CD4-positive, CD25-positive, alpha-beta regulatory T cell (primary cell): ENCODE measurements at places on chromosomes 1 and 21. TPM values are rescaled to one million over a fixed set of nuclear protein-coding genes. Genes with fewer than 3 reads are reported as not detected.
A peak's percentile ranks its signal among the peaks of the same experiment; 100 is the strongest.

Gene FAM110D
- total RNA-seq: not detected

Gene HMGCL
- total RNA-seq: 15.7 TPM

Gene IRF6
- total RNA-seq: 0.86 TPM

Gene ANKRD34A
- 1.6 TPM for total RNA-seq

Gene SPRTN
- 31.3 TPM for total RNA-seq

Gene INSRR
- total RNA-seq: 0.07 TPM

Gene FAM151A
- total RNA-seq: not detected

Gene CRYBG2
- 2.3 TPM for total RNA-seq

DNA sequence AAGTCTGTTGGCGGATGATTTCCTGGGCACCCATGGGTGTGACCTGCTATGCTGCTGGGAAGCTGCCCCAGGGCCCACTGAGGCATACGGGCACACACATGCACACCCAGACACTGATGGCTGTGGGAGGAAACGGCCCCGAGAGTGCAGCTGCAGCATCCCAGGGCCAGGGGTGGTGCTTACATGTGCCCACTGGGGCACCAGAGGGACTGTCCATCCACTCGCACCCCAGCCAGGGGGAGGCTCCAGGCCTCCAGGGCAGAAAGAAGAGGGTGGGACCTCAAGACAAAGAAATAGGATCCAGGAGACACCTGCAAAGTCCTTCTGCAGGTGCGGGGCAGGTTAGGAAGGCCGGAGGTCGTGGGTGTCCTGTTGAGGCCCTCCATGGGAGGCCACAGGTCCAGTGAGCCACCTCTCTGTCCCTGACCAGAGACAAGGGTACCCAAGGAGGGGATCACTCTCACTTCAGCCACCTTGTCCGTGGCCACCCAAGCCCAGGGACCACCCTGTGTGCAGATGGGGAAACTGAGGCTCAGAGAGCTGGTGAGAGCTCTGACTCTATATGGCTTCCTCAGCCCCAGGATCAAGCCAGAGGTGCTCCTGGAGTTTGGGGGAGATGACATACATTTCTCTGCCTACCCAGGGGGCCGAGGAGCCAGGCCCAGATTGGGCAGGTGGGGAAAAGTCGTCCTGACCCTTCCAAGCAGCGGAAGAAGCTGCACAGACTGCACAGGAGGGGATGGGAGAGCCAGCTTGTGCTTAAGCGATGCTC lies 57.1 kb downstream of the WNT9A start:
- no peak for DNase-seq

- no peak for DNase-seq
These were observed 13.6 kb upstream of the RGS4 start for GRCh38 chr1:163055531-163055930.

GRCh38 chr1:206110820-206111219 lies 6.4 kb downstream of the AVPR1B start:
- DNase-seq: no peak

DNA sequence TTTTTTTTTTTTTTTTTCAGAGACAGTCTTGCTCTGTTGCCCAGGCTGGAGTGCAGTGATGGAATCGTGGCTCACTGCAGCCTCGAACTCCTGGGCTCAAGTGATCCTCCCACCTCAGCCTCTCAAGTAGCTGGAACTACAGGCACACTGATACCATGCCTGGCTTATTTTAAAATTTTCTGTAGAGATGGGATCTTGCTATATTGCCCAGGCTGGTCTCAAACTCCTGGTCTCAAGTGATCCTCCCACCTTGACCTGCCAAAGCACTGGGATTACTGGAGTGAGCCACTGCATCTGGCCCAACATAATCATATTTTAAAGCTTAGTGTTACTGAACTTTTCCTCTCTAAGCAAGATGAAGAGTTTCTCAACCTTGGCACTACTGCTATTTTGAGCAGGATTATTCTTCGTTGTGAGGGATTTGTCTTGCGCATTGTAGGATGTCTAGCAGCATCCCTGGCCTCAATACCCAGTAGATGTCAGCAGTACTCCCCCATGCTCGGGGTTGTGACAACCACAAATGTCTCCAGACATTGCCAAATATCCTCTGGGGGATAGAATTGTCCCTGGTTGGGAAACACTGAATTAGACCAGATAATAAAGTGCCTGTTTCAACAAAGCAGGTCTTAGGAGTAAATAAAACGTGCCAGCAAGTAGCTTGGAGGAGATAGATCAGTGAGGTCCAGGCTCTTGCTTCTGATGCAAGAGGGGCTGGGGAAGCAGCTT lies 15.1 kb upstream of the THRAP3 start:
- DNase-seq: no peak

DNA sequence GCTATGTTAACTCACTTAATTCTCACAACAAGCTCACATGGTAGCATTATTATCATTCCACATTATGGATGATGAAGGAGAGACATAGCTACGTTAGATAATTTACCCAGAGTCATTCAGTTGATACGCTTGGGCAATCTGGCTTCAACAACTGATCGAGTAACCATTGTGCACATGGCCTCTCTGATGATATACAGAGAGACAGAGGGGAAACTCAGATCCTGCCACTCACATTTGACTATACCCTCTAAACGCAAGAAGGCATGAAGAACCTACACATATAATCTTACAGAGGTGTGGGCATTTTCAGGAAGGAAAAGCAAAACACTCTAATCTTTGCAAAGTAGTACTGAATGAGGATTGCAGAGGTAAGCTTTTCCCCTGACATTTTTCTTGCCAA lies 360.1 kb downstream of the BARHL2 start:
- DNase-seq: no peak

GRCh38 chr1:188822248-188822647 lies 1655.4 kb downstream of the BRINP3 start:
- DNase-seq: no peak

GRCh38 chr1:244214009-244214967 lies 163.2 kb downstream of the ZBTB18 start:
- DNase-seq: no peak

- DNase-seq: no peak
These were observed 29.1 kb downstream of the TTC39A start for GRCh38 chr1:51301152-51301843.

DNA sequence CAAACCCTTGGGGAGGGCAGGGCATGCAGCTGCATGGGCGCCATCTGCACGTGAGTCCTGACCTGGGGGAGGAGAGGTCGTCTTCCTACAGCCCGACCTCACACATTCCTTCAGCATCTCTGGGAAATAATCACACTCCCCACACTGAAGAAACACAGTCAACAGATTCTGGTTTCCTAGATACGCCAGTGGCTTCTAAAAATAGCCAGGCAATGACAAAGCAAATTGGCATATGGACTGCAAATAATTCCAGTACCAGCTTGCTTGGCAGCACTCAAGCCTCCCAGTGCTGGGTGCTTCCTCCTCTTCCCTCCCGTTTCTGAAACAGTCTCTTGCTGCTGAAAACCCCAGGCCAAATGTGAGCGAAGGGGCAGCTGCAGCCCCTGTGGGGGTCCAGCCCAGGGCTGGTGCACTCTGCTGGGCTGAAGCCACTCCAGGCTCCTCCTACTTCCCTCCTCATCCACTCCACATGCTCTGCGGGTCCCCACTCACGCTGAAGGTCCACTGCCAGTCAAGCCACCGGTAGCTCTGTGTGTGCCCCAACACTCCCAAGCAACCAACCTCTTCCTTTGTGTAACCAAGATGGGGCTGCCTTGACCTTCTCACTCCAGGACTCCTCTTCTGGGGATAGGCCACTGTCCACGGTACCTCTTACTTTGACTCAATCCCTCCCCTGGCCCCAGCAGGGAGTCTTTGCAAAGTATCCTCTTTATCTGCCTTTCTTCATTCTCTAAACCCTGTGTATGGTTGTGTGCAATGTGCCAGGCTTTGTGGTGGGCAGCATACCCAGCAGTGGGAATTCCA lies 69.0 kb downstream of the KCND3 start:
- DNase-seq: no peak

DNA sequence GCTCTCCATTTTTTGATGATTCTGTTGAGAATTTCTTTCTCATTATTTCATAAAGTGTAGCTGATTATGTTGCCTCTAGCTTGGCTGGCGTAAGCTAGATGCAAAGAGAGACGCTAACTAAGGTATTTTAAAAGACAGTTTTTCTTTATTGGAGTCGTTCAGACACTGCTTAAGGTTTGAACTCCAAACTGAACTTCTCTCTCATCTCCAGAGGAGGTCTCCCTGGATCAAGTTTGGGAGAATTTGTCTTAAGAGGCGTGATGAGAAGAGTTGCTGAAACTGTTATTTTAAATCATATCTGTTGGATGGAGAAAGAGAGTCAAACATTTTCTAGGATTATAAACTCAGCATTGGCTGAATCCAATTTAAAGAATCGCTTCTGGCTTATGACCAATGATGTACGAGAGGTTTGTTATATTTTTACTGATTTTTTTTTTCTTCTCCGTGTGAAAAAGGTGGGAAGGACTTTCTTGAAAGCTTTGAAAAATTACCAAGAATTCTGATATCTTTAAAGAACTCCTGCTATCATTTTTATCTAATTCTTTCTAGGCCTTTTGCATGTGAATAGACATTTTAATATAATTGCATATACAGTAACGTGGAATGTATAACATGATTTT lies 34.0 kb downstream of the MAP3K7CL start:
- peak; percentile 40 for DNase-seq

- no peak for DNase-seq
These were observed 28.4 kb downstream of the STX6 start for GRCh38 chr1:180994262-180994661.

DNA sequence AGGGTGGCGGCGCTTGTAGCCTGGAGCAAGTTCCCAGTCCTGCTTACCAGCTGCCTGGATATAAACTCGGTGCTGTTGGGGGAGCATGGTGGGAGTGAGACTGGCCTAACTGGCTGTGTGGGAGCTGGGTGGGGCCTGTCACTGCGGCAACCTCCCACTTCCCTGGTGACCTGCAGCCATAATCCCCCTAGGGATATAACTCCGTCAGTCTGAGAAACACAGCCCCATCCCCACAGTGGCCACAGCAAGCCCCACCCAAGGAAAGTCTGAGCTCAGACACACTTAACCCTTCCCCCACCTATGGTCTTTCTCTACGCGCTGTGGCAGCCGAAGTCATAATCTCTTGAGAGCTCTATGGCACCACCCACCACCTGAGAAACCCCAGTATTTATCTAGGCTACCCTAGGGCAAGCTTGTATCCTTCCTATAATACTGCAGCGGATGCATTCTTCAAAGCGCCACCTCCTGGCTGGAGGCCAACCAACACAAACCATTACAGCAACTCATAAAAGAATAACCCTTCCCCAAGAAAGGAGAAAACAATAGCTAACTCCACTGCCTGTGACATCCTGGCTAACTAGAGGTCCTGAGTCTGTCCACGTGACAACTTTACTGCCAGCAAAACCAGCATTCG lies 57.4 kb downstream of the ZNF648 start:
- DNase-seq: no peak

DNA sequence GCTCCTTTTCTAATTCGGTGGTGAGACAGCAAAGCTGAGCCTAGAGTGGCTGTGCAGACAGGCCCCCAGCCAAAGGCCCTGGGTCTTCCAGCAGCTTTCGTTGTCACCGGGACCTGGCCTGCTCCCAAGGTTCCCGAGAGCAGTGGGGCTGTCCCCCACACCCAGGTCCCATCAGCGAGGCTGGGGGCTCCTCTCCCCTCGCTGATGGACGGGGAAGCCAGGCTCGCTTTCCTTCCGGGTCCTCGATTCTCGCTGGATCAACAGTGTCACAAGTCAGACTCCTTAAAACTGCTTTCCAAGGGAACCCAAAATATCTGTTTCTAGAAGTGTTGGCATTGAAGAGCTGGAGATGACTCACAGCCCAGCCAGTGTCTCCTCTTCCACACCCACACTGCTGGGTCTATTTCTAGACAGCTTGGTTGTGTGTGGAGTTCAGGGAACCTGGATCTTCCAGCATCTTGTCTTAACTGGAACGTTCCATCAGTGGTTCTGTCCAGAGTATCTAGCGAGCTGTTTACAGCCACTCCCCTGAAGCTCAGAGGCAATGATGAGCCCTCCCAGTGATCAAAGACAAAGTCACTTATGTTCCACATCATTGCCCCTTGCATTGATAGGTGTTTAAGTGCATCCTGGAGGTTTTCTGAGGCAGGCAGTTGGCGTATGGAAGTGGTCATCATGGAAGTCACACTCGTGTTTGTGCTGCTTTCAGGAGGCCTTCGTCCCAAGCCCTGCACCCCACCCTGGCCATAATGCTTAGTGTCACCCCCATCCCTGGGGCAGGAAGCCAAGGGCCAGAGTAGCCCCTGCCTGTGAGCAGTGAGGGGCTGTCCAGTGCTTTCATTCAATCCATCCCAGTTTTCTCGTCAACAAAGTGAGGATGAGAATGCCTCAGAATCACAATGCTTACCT lies 35.2 kb downstream of the RRP1 start:
- DNase-seq: no peak

GRCh38 chr1:205662135-205662738 lies 18.1 kb downstream of the SLC45A3 start:
- DNase-seq: no peak

- DNase-seq: no peak
These were observed 102.4 kb upstream of the SERBP1 start for GRCh38 chr1:67532452-67533216.

- no peak for DNase-seq
These were observed 144.2 kb downstream of the DHRS3 start for GRCh38 chr1:12473596-12474362.

DNA sequence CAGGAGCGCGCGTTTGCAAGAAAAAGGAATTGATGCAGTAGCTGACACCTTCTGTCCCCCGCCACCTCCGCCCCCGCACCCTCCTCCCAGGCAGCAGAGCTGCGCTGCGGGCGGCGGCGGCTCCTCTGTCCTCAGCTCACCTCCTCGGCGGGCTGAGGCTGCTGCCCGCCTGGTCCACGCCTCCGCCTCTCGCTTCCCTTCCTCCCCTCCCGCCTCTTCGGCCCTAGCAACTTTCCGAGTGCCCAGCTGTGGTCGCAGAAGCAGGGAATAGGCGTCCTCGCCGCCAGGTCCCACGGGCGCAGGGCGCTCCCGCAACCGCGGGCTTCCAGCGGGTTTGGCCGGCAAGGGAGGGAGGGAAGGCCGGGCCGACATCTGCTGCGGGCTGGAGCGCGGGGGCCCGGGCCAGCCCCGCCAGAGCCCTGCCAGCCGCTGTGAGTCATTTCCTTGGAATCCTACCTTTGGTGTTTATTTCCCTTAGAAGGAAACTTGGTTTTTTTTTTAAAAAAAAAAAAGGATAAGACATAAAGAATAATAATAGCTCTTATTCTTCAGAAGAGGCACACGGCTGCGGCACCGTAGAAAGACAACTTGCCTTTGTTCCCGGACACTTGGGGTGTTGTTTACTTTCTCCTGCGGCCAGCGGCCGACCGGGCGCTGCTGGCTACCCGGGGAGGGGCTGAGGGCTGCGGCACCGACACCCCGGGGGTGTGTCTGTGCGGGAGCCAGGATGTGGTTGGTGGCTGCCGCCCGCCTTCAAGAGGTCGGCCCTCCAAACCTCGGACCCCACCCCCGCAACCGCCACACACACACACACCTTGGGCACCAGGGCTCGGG lies 1.1 kb downstream of the SERTAD4 start:
- peak; percentile 24 for DNase-seq

DNA sequence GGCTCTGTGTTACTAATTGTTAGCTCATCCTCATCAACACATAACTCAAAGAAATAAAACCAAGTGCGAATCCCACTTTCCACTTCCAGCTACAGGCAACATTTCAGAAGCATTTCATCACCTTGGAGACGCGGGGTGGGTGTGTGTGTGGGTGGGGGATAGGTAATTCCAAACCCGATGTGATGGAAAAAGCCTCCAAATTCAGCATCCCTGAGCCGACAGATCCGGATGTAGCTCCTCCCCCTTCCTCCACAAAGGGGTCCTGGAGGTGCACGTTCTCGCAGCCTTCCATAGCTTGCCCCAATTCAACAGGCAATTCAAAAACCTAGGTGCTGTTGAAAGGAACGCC lies 486 bp downstream of the HSPA13 start:
- no peak for DNase-seq

GRCh38 chr1:101216623-101217022 lies 20.2 kb upstream of the S1PR1 start:
- DNase-seq: no peak

- DNase-seq: no peak
These were observed 408.1 kb upstream of the RUNX1 start for GRCh38 chr21:35457097-35457804.
